Esophagus squamous epithelium (tissue), 5 donors: ENCODE measurements at places on chromosomes 11 and 22. TPM values are rescaled to one million over a fixed set of nuclear protein-coding genes. Genes with fewer than 3 reads are reported as not detected.

Gene KCNQ1
- 0.79 TPM for total RNA-seq

Gene SAA4
- not detected for total RNA-seq

Gene PDGFD
- total RNA-seq: 1.6 TPM

Gene GAL3ST3
- total RNA-seq: not detected

Gene GRIA4
- total RNA-seq: not detected

Gene TRPC6
- 1.2 TPM for total RNA-seq

Gene RTN4R
- total RNA-seq: 3.2 TPM

Gene HTR3A
- not detected for total RNA-seq

Gene MICAL2
- total RNA-seq: 17.1 TPM

Gene NRIP3
- 1.4 TPM for total RNA-seq

Gene NLRP14
- not detected for total RNA-seq

Gene LINC01488
- total RNA-seq: not detected

Gene SLC22A6
- not detected for total RNA-seq

Gene METTL15
- total RNA-seq: 5.3 TPM

Gene P2RY6
- total RNA-seq: 1.3 TPM

Gene C22orf31
- total RNA-seq: not detected

Gene OR51T1
- total RNA-seq: not detected

Gene WNT7B
- 16.4 TPM for total RNA-seq

Gene SGSM1
- 0.09 TPM for total RNA-seq
